ENCODE measurements at places on chromosomes 7 and 10.

DNA sequence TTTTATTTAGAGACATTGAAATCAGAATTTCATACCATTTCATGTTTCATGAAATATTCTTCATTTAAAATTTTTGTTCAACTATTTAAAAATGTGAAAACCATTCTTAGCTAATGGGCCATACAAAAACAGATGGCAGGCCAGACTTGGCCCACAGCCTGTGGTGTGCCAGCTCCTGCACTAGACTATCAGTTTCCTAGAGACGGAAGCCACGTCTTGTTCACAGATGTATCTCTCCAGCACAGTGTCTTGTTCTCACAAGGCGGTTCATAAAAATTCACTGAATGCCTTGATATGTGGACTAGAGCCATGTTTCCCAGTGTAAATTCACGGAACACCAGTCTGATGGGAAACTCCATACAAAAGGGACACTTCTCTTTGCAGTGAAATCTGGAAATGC lies 216.0 kb downstream of the KCNMA1 start:
- DNase-seq: no peak

- peak; percentile 4 for DNase-seq
Measured at GRCh38 chr10:91798649-91799611, 704 bp downstream of the TNKS2 start.

DNA sequence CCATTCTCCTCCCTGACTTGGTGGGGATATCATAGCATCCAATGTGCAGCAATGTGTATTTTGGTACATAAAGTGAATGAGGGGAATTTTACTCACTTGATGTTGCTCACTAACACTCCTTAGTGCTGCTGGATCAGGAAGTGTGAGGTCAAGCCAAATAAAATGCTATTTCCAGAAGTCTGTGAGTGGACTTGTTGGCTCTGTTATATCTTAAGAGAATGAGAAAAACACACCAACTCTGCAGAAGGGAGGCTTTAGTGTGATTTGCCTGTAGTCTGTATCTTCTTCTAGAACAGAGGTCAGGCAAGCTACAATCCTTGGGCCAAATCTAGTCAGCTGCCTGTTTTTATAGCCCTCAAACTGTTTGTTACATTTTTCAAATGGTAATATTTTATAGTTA lies 154.3 kb downstream of the POLR1F start:
- no peak for DNase-seq

DNA sequence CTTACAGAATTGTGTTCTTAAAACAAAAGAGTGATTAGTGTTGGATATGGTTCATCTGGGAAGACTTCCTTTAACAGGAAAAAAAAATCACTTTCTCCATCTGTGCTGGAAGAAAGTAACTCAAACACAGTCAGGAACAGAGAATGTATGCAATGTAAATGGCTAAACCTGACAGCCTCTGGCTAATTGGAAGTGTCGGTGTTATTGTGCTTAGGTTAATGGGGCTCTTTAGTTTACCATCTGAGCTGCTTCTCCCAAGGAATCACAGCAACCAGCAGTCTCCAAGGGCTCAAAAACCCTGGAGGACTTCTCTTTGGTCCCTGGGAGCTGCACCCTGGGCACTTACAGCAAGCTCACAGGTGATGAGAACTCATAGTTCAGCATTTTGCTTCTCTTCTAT lies 724.5 kb downstream of the LRMDA start:
- DNase-seq: no peak

DNA sequence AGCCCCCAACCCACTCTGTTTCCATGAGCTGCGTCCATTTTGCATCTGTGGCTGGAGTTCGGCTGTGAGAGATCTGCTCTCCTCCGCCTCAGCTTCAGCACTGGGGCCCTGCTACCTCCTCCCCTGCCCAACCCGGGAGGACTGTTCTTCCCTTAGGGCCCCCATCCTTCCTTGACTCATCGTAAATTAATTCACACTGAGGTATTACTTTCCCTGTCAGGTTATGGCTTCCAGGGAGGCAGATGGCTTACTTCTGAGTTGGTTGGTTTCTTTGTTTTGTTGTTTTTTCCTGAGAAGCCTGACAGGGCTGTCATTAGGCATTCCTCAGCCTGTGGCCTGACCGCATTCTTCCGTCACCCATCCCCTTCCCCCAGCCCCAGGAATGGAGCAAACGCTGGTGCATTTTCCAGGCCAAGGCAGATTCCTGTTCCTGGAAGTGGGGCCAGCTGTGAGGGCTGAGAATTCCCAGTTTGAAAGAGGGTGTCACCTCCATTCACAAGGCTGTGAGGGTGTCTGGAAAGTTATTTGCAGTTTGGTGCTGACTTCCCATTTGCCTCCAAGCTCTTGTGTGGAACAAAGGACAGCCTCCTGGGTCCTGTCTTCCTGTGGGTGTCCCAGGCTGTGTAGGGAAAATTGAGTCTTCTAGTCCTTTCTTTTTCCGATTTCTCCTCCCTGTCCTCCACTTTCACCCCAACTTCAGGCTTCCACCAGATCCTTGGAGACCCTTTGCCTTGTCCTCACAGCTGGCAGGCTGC lies 11.7 kb downstream of the CPA5 start:
- DNase-seq: peak; percentile 97

- no peak for DNase-seq
Measured at GRCh38 chr7:2726316-2727018, 38.5 kb downstream of the AMZ1 start.

DNA sequence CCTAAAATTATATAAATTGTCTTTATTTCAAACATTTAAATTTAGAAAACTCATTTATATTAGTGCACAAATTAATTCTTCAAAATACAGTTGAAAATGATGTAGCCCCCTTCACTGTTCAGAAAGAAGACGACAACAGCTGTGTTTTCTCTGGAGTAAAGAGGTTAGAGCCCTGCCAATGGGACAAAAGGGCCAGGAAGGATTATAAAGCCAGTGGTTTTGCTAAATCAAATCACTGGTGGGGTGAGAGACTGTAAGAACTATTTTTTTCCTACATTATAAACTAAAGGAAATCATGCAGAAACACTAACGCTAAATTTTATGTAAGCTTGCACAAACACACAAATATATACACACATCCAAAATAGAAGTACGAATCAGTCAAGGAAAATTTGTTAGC lies 386.6 kb downstream of the PARD3 start:
- DNase-seq: no peak

DNA sequence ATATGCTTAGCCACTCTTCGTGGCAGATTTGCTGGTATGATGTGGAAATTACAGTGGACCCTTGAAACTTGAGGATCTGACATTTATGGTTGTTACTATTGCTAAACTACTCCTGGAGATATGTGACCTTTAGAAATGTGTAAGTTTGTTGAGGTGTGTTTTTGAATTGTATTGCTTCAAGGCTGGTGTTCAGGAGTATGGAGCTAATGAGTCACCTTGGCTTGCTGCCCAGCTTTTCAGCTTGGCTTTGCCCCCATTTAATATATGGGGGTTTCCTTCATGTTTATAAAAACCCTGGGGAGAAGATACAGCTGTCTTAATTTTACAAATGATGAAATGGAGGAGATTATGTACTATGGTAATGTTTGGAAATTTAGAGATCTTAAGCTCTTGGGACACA lies 11.6 kb downstream of the HBP1 start:
- DNase-seq: no peak

DNA sequence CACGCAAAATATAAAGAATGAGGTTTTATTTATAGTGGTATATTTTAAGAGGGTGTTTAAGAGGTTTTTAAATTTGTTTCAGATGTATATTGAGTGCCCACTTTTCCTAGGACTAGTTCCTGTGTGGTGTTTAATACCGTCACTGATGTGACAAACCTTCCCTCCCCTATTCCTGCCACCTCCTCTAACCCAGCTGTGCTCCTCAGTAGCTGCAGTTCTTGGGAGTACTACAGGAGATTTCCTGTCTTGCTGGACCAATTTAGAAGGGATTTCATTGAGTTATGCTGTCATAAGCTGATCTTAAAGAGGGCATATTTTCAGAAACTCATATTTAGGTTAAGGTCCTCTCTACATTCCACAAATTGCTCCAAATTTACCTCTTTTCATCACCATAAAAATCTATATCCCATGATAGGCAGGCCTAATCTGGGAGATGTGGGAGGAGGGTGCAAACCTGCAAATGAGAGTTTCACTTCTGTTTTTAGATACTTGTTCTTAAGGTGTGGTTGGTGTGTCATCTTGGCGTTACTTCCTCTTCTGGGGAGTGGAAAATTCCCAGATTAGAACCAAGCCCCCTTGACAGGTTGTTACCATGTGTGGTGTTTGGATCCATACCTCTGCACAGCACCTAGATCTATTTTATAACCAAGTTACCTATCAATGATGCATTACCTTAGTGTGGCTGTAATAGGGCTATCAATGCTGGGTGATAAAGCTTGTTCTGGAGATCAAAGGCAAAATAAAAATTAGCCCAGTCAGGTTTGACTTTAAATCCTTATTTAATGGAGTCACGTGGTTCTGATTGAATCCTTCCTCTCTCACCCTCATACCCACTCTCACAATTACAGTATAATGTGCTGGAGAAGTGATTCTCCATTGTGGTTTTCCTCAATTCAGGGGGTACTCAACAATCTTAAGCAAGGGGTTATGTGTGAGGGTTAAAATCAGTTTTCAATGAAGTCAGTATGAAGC lies 141.1 kb downstream of the CDK14 start:
- DNase-seq: no peak
